GM12892 (cell line): ENCODE measurements at places on chromosomes 11 and 22.

DNA sequence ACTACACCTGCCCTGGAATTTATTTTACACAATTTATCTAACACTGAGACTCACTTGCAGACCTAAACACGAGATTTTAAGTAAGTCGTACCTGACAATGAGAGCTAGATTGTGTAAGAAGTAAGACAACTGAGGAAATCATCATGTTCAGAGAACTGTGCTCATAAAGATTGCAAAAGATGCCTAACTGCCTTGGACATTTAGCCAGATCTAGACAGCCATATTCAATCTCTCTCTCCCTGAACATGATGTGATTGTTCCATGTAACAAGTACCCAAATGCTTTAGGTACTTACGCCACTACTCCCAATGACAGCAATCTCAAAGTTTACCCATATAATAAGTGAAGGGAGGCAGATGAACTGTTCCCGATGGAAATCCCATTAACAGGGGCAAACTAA lies 209.8 kb upstream of the PITPNB start:
- DNase-seq, result no peak

DNA sequence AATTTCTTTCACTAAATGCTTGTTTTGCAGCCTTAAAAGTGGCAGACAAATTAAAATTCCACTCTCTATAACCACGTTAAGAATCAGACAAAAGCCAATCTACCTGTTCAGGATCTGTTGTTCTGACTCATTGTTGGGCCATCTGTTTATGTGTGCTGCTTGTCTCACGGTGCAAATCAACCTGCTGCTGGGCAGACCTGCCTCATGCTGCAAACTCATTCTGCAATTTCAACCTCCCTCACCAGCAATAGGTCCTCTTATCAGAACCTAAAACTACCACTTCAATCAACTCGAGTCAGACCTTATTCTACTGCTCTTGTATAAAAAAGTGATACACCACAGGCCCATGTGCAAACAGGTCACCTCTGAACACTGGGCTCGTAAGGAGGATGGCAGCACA lies 75.1 kb downstream of the LARGE2 start:
- no peak for DNase-seq

- no peak for DNase-seq
These were observed 62.8 kb downstream of the CEP57 start for GRCh38 chr11:95853138-95853537.

DNA sequence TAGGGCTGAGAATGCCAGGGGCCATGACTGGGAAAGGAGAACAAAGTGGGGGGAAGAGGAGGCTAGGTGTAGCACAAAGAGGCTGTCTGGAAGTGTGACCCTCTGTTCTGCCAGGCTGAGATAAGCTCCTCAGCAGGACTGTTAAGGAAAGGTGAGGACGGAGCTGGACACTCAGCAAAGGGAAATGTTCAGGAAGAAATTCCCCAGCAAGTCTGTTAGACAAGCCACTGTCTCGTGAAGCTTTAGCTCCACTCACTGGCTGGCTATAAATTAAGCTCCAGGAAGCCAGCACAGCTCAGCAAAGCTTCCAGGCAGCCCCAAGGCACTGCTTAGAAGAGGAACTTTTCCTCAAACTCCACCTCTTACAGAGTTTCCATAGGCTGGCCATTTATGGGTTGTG lies 181.2 kb upstream of the API5 start:
- no peak for DNase-seq

DNA sequence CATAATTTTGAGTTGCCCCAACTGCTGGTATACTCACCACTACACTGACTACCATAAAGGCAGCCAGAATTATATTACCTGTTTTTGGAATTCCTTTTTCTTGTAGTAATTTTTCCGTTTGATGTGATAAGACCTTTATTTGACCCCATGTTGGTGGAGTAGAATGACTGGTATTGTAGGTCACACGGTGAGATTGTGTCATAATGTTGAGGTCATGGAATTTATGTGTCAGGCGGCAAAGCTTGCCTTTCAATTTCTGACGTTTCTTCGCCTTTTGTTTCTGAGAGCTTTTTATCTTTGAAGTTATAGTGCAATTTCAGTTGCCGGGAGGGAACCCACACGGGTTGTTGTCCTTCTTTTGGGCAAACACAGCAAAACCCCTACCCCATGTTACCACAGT lies 13.0 kb downstream of the OR52K1 start:
- no peak for DNase-seq

GRCh38 chr11:7536100-7536499 lies 22.3 kb downstream of the PPFIBP2 start:
- DNase-seq, result no peak

DNA sequence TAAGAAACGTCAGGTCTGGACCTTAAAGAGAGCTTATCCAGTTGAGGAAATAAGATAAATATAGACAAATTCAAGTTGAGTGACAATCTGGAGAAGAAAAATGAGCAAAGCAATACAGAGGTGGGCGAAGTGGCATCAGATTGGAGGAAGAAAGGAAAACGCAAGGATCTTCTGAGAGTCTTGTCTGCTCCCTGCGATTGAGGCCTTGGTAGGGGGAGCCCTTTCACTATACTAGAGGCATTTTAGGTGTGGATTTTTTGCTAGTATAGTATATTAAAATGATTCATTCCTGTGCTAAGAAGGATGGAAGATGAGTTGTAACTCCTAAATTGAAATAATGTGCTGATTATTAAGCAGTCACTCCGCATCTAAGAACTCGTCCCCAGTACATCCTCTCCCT lies 8.1 kb downstream of the NUP50 start:
- DNase-seq, result no peak

GRCh38 chr11:2265396-2265795 lies 5.0 kb downstream of the ASCL2 start:
- no peak for DNase-seq

DNA sequence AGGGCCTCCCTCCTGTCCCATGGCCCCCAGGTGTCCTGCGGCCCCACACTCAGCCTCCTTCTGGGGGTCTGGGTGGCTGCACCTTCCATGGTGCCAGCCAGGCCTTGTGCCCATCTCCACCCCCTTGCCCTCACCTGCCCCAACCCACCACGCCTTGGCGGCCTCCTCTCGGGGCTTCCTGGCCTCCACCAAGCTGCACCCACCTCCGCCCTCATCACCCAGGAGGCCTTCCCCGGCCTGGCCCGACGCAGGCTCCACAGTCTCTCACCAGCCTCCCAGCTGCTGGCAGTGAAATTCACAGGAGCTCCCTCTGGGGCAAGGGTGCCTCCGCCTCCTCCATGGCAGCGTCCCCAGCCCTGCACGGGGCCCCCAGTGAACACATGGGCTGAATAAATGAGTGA lies 35.9 kb upstream of the WNT7B start:
- DNase-seq, result no peak

- no peak for DNase-seq
These were observed 319.2 kb upstream of the API5 start for GRCh38 chr11:42992594-42992993.

GRCh38 chr11:64888729-64889511 lies 10.5 kb upstream of the EHD1 start:
- no peak for DNase-seq

GRCh38 chr11:100816823-100817222 lies 129.7 kb downstream of the ARHGAP42 start:
- DNase-seq, result no peak

DNA sequence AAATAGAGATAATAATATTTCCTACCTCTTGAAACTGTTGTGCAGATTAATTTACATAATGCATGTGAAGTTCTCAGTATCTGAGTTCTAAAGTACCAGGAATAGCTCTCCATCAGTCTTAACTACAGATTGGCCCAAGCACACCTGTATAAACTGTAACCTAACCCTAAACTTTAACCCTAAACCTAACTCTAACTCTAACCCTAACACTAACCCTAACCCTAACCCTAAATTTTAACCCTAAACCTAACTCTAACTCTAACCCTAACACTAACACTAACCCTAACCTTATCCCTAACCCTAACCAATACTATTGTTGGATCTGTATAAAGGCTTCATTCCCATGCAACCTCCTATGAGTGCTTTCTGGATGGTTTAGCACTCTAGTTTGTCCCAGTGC lies 1445.9 kb upstream of the TENM4 start:
- no peak for DNase-seq

- no peak for DNase-seq
These were observed 7.2 kb upstream of the OSM start for GRCh38 chr22:30273711-30274436.

- DNase-seq, result no peak
These were observed 22.6 kb upstream of the TTLL12 start for GRCh38 chr22:43209523-43209890.

- no peak for DNase-seq
These were observed at the start of gene RASSF10 for GRCh38 chr11:13008625-13009475. Gene RASSF10 (plus strand): TSS chr11:13009316. CDS start chr11:13009577, 261 bp downstream.

- DNase-seq, result no peak
These were observed 11.9 kb downstream of the FAM83F start for GRCh38 chr22:40006641-40007040.

DNA sequence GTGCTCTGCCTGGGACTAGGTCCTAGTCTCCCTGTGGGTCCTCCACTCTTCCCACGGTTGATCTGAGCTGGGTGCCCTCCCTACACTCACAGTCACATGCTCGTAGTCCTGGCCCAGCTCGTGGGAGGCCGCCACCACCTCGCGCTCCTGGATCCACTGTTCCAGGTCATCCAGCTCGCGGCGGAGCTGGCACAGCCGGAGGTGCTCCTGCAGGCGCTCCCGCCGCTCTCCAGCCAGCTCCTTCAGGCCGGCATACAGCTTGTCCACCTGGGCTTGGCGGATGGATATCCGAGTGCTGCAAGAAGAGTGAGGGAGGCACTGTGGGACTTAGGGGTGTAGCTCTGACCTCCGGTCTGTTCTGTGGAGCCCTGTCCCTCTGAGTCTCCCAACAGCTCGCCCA lies 14.8 kb upstream of the RBM4B start:
- DNase-seq, result no peak

DNA sequence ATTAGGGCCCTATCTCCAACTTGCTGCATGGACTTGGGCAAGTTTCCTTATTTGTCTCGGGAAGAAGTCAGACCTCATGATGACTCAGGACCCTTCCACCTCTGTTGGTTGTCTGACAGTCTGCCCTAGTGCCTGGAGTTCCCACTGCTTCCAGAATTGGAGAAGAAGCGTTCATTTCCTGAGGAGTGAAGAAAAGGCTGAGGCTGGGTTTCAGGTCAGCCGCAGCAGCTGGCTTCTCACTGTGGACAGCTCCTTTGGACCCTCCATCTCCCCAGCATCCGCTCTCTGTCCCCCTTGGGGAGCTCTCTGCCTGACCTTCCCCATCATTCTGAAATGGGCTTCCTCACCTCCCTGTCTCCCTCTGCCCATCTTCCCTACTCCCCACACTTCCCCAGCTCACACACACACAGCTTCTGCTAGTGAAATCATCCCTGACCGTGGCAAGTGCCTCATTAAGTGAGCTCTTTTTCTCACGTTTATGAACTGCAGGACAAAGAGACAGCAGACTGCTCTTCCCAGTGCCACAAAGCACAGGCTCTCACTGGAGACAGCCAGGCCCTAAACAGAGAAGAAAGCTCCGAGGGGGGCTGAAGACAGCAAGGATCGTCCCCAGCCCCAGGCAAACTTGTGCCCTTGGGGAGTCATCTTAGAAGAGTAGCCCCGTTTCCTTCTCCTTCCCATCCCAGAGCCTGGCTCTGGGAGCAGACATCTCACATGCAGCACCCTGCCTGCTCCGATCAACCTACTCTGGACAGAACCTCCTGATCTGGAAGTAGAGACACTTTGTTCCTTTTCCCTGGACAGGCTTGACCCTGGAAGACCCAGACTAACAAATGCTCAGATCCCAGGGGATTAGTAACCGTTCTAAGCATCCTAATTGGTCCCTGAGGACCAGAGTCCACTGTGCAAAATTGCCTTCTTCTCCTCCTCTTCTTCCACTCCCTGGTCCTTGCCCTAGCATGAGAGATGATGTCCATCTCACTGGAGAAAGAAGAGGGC lies 157.9 kb downstream of the FEZ1 start:
- DNase-seq, result no peak

- DNase-seq, result no peak
These were observed 588 bp upstream of the FAT3 start for GRCh38 chr11:92224054-92224406.

DNA sequence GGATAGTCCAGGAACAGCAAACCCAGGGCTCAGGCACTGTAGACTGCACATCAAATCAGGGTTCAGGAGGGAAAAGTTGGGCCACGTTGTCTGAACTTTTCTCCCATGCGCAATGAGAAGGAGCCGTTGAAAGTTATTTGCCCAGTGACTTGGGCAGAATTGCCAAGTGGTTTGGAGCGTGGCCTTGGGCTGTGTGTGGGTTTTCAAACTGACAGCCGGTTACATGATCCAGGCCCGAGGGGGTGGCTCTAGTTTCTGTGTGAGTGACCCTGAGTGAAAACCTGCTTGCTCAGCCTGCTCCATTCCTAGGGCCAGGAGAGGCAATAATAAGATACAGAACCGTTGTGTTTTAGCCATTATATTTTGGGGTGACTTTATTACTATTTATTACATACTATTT lies 20.3 kb downstream of the MB start:
- DNase-seq, result no peak

- no peak for DNase-seq
These were observed 72.6 kb downstream of the NCAPD3 start for GRCh38 chr11:134151083-134151747.

DNA sequence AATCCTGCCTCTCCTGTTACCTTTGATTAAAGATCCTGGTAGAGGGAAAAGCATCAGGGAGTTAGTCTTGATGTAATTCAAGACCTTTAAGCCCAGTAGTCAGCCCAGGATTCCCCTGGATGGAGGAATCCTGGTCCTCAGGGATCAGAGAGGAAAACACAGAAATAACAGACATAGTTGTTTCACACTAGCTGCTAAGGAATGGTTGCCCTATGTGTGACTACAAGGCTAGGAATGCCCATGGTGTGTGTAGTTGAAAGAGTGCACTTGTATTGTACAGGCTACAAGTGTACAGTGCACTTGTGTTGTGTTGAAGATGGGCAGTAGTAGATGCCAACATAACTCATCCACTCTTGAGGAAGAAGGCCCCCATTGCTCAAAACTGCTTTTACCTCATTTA lies 226.8 kb downstream of the AASDHPPT start:
- no peak for DNase-seq

- DNase-seq, result no peak
These were observed 10.8 kb upstream of the CALCB start for GRCh38 chr11:15062599-15062998.

GRCh38 chr11:95829580-95830259 lies 39.4 kb downstream of the CEP57 start:
- no peak for DNase-seq
